Ascending aorta (tissue), 2 donors: ENCODE measurements at places on chromosomes 6 and 20. TPM values are rescaled to one million over a fixed set of nuclear protein-coding genes. Genes with fewer than 3 reads are reported as not detected.

Gene SRSF12
- total RNA-seq: 0.53 TPM

Gene FILIP1
- 13.6 TPM for total RNA-seq

Gene LGSN
- not detected for total RNA-seq

Gene HRH3
- 0.21 TPM for total RNA-seq

Gene PRR18
- total RNA-seq: not detected

Gene ACTL10
- 26.3 TPM for total RNA-seq

Gene AIF1
- total RNA-seq: 1.7 TPM

Gene TP53TG5
- not detected for total RNA-seq

Gene RFX6
- total RNA-seq: not detected

Gene MUC21
- total RNA-seq: not detected

Gene ALDH8A1
- total RNA-seq: not detected

Gene FERMT1
- 0.75 TPM for total RNA-seq

Gene PSMB8
- total RNA-seq: 18.4 TPM

Gene ZBTB46
- 39.5 TPM for total RNA-seq

Gene BCAS1
- not detected for total RNA-seq

Gene SNRPB2
- total RNA-seq: 3.4 TPM

Gene METTL24
- 2.0 TPM for total RNA-seq

Gene FOXO3
- 91.5 TPM for total RNA-seq

Gene SNAI1
- total RNA-seq: 64.4 TPM

Gene NRSN1
- not detected for total RNA-seq

Gene ISM1
- total RNA-seq: 60.1 TPM

Gene GPX5
- not detected for total RNA-seq

Gene FAM83C
- not detected for total RNA-seq

Gene ARMH2
- not detected for total RNA-seq

Gene GPR6
- not detected for total RNA-seq

Gene NINL
- total RNA-seq: 18.0 TPM

Gene SLC2A10
- total RNA-seq: 13.1 TPM

Gene FKBP1C
- total RNA-seq: not detected

Gene CST11
- total RNA-seq: not detected

Gene PLA2G7
- total RNA-seq: 2.1 TPM

Gene ERVFRD-1
- not detected for total RNA-seq

Gene MYLIP
- total RNA-seq: 36.1 TPM

Gene MEP1A
- not detected for total RNA-seq

Gene GSTA3
- not detected for total RNA-seq

Gene LINC00237
- not detected for total RNA-seq

Gene TMC2
- total RNA-seq: not detected

Gene EPHA7
- total RNA-seq: 0.43 TPM

Gene MLIP
- total RNA-seq: not detected

Gene HLA-DOA
- 358 TPM for total RNA-seq

Gene SIRPB1
- total RNA-seq: 0.43 TPM

Gene PRPH2
- 0.11 TPM for total RNA-seq

Gene SLC17A5
- 23.2 TPM for total RNA-seq

Gene ABHD12
- total RNA-seq: 24.3 TPM

Gene RNF39
- total RNA-seq: not detected

Gene SIRPD
- total RNA-seq: not detected

Gene CPNE5
- total RNA-seq: 1.3 TPM

Gene DOK5
- total RNA-seq: not detected

Gene GNAS-AS1
- total RNA-seq: not detected
